Suprapubic skin (tissue), 4 donors: ENCODE measurements at places on chromosomes 16 and 17. TPM values are rescaled to one million over a fixed set of nuclear protein-coding genes. Genes with fewer than 3 reads are reported as not detected.

DNA sequence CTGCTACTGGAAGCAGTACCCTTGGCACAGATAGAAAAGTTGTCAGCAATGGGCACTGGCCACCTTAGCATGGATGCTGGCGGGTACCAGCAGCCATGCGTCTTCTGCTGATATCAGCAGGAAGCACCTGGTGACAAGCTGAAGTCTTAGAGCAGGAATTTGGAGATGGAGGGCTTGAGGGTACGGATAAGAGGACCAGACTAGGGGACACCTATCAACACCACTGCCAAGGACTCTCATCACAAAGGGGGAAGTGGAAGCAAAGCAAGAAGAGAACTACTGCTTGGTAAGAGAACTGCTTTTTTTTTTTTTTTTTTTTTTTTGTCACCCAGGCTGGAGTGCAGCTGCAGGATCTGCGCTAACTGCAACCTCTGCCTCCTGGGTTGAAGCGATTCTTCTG is 35.4 kb upstream of the LYRM9 start:
- DNase-seq, result no peak
- no peak overlapping the region for H3K27ac ChIP-seq
- H3K4me1 ChIP-seq, result no peaks in the 10 kb centered on the region
- no peak overlapping the region for H3K4me3 ChIP-seq
- no peaks in the 10 kb centered on the region for H3K27me3 ChIP-seq

DNA sequence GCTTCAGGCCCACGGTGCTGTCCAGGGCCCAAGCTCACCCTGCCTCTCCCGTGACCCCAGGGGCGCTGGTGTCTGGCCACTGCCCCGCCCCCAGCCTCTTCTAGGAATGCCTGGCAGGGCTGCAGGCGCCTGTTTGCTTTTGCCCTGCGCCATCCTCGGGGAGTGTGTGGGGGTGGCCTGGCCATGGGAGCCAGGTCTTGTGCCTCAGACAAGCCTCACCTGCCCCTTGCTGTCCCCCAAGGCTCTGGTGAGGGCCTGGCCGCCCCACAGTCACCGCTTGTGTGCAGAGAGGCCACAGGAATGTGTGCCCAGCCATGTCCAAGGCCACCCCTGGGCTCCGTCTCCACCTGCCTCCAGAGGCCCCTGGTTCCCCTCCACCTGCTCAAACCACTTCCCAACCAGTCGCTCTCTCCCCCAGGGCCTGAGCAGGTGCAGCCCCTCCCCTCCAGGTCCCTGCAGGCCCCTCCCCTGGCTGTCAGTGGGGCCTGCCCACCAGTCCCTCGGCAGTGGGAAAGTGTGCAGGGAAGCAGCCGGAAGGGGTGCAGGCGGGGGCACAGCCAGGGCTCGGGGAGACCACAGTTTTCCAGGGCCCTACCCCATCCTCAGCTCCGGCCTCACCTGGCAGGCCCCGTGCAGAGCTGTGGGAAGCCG is 841 bp upstream of the IGFALS start:
- peaks cover 28% of the 10 kb centered on the region for H3K36me3 ChIP-seq
- DNase-seq, result no peak
- no peak overlapping the region for H3K4me3 ChIP-seq
- H3K4me1 ChIP-seq, result peaks cover 4% of the 10 kb centered on the region
- no peaks in the 10 kb centered on the region for H3K27me3 ChIP-seq
- H3K27ac ChIP-seq, result no peak overlapping the region

DNA sequence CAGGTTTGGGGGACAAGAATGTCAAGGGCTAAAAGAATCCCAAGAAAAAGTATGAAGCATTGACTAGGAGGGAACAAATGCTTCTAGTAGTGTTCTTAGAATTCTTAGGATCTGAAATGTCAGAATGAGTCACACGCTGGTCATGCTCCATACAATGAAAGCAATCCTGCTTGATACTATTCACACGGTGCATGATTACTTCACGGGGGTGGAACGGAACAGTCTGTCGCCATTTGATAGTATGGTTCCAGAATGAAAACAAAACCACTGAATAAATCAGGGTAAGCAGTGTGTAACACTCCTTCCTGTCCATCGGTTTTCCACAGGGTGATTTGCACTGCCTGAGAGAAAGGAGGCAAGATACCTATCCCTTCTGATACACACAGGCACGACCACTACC is 22.9 kb upstream of the YWHAE start:
- H3K36me3 ChIP-seq, result peaks cover 53% of the 10 kb centered on the region
- no peak overlapping the region for H3K4me3 ChIP-seq
- DNase-seq, result no peak
- peak overlapping the region; percentile 0 for H3K27ac ChIP-seq

- peak overlapping the region; percentile 82 for H3K27ac ChIP-seq
- H3K4me1 ChIP-seq, result peaks cover 28% of the 10 kb centered on the region
- H3K4me3 ChIP-seq, result peak overlapping the region; percentile 61
- H3K27me3 ChIP-seq, result no peaks in the 10 kb centered on the region
Measured at GRCh38 chr16:3149193-3149530, 14.3 kb downstream of the ZNF213 start.

The NPB gene
- not detected for total RNA-seq
